IPS DF 19.7 (cell line): ENCODE measurements at places on chromosomes 2 and 18.

DNA sequence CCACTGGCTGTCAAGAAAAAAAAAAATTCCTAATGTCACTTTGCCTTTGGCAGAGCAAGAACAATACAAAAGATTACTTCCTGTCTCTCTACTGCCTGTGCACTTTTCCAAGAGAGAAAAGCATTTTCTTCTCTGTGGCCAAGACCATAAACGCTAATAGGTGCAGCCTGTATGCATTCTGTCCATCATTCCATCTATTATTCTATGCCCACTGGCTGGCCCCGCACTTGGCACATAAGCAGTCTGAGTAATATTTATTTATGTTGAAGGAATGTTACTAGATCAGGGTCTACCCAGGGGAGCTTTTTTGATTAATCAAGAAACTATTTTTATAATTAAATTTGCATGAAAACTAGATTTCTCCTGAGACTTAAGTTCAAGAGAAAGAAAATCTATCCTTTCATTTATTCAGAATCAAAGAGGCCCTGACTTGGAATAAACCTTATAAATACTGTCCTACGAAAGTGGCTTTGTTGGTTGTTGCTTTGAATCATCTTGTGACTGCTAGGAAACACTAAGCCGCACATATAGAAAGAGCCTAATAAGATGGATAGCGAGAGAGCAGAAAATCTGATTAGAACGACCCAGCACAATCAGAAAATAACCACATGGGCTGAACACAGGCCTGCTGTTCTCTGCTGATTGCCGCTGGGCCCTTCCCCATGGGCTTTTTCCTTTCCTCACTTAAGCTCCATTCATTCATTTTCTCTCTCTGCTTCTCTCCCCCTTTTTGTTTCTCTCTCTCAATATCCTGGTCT lies 59.4 kb downstream of the MMADHC start:
- no peak for DNase-seq

DNA sequence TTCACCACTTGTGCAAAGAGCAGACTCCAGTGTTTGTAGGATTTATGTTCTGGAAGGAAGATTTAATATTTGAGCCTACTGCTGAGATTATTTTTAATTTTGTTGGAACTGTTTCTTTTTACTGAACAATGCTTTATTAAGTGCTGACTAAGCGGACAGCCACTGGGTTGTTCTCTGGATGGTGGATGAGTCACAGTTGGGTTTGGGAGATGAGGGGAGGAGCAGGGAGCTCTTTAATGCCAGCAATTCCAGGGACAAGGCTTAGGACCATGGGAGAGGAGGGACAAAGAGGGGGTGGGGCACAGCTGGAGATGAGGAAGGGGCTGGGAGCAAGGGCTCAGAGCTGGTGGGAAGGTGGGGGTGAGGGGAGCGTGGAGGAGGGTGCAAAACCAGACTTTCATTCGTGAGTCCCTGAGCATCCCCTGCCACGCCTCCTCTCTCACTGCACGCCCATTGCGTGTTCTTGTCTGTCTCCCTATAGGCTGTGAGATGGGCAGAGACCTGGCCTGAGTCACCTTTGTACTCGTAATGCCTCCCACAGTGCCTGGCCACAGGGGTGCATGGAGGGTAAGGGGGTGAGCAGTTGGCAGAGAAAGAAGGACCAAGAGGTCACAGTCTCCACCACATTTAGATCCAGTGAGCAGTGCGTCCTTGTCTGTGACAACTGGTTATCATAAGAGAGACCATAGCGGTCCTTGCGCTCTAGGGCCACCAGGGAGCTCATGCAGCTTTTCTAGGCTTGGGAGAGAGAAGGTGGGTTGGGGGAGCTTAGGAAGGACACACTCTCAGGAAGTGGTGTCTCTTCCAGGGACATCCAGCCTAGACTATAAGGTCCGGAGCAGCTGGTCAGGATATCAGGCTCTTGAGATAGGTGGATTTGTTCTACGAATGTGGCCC lies 18.4 kb downstream of the SLC4A3 start:
- DNase-seq = no peak

DNA sequence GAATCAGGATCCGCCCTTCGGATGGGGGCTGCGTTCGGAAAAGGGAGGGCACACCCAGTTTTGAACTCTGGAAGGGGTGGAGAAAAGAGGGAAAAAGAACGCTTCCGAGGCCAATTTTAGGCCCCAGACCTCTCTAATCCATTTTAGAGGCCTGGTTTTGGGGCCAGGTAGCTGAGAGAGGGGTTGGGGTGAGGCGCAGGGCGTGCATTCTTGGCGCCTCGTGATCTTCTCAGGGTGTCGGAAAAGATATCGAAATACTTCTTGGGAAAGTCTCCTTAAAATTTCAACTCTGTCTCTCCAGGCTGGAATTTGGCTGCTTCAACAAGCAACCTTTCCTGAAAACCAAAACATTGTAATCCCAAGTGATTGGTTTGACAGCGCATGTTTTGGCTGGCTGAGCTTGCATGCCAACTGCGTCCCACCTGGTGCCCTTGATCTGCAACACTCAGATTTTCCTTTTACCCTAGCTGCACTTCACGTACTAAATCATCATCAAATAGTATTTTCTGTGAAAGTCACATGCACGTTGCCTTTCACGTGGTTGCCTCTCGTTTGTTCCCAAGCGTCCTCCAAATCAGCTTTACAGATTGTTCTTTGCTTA lies 864 bp upstream of the XPO1 start:
- no peak for DNase-seq

- peak; percentile 5 for DNase-seq
Observed at GRCh38 chr2:212892193-212892592, 259.2 kb downstream of the IKZF2 start.

GRCh38 chr18:13237641-13238040 lies 19.1 kb downstream of the LDLRAD4 start:
- no peak for DNase-seq
